ENCODE measurements at places on chromosomes 12 and 14.
A peak's percentile ranks its signal among the peaks of the same experiment; 100 is the strongest.

DNA sequence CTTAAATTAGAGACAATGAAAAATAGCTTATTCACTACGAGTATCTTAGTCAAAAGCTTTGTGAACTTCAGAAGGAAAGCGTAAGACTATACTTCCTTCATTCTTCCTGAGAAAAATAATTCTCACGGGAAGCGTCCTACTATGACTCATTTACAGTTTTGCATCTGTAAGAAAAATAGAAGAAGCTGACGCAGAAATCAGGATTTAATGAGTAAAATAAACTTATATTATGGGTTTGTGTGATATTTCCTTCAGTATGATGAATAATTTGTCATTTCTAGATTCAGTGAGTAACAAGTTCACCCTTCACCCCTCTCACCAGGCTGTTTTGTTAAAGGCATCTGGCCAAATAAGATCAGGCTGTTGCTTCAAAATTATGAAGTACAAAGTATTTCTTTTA is 17.8 kb upstream of the PDE3A start:
- DNase-seq = peak; percentile 87

DNA sequence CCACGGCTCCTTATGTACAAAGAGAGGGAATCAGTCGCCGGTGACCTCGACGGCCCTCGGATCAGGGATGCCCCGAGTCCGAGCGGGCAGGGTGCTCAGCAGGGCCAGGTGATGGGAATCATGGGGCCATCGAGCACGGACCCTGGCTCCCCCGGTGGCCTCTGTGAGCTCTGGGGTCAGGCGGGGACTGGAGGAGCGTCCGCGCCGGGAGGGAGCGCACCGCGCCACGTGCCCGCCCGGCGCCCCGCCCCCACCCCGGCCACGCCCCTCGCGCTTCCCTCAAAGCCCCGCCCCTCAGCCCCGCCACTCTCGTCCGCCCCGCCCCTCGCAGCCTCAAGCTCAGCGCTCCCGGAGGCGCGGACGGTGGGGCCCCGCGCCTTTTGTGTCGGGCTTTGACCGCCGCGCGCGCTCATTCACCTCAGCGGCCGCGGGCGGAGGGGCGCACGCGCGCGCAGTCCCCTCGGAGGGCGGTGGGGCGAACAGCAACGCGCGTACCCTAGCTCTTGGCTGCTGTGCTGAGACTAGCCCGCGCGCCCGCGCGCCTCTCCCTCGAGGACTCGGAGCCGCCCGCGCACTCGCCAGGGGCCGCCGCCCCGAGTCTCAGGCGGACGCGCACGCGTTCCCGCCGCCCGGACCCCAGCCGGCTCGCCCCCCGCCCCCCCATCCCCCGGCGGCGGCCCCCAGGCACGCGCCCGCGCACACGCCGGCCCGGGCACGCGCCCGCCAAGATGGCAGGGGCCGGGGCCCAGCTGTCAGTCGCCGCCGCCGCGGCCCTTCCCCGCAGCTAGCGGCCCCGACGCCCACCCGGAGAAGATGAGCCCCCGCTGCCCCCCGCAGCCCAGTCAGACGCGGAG is 93.9 kb upstream of the EVL start:
- peak; percentile 66 for DNase-seq

GRCh38 chr12:109057376-109057775 is 5.0 kb downstream of the USP30 start:
- no peak for DNase-seq

- peak; percentile 72 for DNase-seq
Measured at GRCh38 chr12:30725739-30726138, 29.0 kb downstream of the CAPRIN2 start.

DNA sequence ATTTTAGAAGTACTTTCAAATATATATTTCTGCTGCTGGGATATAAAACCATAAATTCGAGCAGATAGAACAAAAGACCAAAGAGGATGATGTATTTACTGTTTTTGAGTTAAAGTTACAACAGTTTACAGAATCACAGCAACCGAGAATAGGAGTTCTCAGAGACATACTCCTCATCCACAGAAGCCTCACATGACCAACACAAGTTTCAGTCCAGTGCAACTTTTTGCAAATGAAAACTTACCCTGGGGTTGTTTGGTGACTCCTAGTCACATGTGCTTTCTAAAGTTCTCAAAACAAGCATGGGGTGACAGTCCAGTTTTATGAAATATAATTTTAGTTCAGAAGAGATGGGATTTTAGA is 117.1 kb downstream of the PRKCH start:
- DNase-seq = no peak

DNA sequence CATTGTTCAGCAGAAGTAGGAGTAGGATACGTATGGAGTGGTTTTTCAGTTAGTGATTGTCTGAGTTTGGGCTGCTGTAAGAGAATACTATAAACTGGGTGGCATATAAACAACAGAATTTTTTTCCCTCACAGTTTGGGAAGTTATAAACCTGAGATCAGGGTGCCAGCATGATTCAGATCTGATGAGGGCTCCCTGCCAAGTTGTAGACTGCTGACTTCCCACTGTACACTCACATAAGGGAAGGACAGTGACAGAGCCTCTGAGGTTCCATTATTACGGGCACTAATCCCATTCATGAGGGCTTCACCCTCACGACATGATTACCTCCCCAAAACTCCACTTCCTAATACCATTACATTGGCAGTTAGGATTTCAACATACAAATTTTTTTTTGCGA is 50.7 kb downstream of the ACSM4 start:
- DNase-seq = no peak
